T-helper 22 cell (primary cell): ENCODE measurements at places on chromosomes 12 and 14.

GRCh38 chr12:57611108-57611826, at the start of gene ARHGEF25:
TSS of gene ARHGEF25 (plus strand) at chr12:57611435. CDS start at chr12:57611895, 460 bp downstream.
- no peak for DNase-seq

- no peak for DNase-seq
Observed at GRCh38 chr12:121250359-121250758, 40.4 kb downstream of the P2RX4 start.

GRCh38 chr14:81516986-81517797, 16.5 kb downstream of the SEL1L start:
- no peak for DNase-seq

GRCh38 chr12:132469423-132469822, 20.5 kb upstream of the FBRSL1 start:
- no peak for DNase-seq

GRCh38 chr12:48281811-48282210, 68.9 kb downstream of the ZNF641 start:
- DNase-seq: no peak

DNA sequence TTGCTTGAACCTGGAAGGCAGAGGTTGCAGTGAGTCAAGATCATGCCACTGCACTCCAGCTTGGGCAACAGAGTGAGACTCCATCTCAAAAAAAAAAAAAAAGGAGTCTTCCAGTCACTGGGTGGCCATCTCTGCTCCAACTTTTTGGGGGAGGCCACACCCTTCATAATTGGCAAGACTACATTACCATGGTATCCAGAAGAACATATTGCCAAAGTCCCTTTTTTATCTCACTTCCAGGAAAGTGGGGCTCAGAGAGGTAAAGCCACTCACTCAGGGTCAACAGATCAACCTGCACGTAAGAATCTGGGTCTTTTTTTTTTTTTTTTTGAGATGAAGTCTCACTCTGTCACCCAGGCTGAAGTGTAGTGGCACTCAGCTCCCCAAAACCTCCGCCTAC, 5.0 kb upstream of the CD63 start:
- DNase-seq: no peak

DNA sequence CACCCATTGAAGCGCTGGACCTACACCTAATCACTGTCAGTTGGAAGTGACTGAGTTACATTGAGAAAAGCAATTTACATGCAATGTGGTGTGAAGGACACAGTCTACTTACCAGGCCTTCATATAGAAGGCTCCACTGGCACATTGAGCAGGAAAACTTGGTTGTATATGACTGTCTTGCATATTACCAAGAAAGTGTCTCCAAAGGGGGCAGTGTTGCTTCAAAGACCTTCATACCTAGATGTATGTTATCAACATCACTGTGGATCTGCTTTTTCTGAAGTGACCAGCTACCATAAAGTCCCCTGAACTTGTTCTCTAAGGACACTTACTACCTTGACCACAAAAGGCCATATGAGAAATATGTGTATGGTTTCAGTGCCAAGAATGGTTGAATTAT, 64.1 kb downstream of the NELL2 start:
- no peak for DNase-seq

- no peak for DNase-seq
Observed at GRCh38 chr12:49013428-49013827, 5.1 kb downstream of the PRKAG1 start.

DNA sequence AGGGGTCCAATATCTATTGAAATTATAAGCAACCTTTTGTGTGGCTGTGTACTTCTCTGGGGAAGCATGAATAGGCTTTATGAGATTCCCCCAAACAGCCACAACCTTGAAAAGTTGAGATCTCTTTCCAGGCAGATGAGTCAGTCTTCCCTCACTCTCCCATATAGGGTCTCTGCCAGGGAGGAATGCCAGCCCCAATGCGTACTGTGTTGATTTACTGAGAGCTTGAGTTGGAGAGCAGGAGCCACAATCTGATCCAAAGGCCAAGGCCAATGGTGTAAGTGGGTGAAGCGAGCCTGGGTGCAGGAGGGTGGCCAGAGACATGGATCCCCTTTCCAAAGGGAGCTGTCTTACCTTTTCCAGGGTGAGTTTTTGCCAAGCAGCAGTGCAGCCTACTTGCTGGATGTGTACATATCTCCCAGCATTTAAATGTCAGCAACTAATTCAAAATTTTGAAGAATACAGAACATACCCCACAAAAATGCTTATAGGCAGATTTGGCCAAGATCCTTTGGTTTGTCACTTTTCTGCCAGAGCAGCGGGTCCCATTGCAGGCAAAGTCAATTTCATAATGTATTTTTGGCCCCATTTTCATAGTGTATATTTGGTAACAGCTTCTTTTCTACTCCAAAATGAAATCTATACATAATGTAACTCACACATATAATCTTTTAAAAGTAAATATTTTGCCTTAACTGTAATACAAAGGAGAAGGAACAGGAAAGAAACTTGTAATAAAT, 88.2 kb downstream of the TBC1D30 start:
- no peak for DNase-seq
